ENCODE measurements at places on chromosomes 3 and 15. TPM values are rescaled to one million over a fixed set of nuclear protein-coding genes. Genes with fewer than 3 reads are reported as not detected.

Gene NDN
- 48.1 TPM for polyA plus RNA-seq

DNA sequence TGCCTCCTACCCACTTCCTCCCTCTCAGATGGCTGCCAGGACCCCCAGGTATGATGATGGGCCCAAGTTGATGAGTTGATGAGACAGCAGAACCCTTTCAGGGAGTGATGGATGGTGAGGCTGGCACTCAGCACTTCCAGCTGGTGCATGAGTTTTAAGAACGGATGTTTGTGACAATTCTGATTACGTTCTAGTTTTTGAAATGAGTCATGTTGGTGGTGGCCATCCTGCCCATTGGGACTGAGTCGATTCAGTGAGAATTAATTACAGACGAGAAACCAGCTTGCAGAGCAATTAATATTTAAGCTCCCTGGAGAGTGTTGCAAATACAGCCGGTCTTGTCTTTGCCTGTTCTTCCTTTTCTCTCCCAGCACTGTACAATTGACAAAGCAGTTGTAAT is 56.9 kb upstream of the NR2C2 start:
- H3K4me3 ChIP-seq = no peak overlapping the region
- no peaks in the 10 kb centered on the region for H3K4me1 ChIP-seq
- H3K36me3 ChIP-seq = no peaks in the 10 kb centered on the region
- H3K27me3 ChIP-seq = no peaks in the 10 kb centered on the region

- DNase-seq = no peak
- peaks cover 11% of the 10 kb centered on the region for H3K4me1 ChIP-seq
- H3K36me3 ChIP-seq = no peaks in the 10 kb centered on the region
- no peaks in the 10 kb centered on the region for H3K27me3 ChIP-seq
Observed at GRCh38 chr3:120457827-120458226, 7.0 kb upstream of the FSTL1 start.

GRCh38 chr3:123586968-123587367 is 2.1 kb upstream of the HACD2 start:
- peaks cover 23% of the 10 kb centered on the region for H3K4me1 ChIP-seq
- H3K27ac ChIP-seq = no peak overlapping the region
- DNase-seq = peak; percentile 8
- peaks cover 27% of the 10 kb centered on the region for H3K36me3 ChIP-seq
- peak overlapping the region; percentile 87 for H3K4me3 ChIP-seq

DNA sequence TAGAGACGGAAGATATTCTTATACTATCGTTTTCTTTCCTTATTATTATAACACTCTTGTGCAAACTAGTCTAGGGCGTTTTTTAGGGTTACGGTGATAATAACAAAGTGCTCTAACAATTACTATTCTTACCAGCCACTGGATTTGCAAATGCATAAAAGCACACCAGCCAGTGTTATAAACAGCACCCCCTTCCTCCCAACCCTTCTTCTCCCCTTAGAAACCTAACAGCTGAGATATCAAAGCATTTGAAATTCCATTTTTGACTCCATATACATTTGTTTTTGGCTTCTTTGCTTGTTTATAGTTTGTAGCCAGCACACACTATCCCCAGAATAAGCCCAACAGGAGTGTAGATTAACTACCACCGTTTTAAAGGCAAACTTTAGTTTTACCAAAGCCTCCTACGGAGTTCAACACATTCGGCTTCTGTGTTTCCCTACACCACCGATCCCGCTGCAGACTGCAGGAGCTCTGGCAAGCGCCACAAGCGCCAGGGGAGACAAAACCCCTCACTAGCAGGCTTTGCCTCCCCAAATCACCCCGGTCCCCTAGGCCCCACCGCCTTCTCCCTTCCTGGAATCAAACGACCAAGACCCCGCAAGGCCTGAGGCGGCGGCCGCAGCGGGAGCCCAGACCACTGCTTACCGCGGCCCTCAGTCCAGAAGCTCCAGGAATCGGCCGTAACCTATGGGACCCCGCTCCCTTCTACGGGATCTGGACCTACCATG is 461 bp downstream of the COPB2 start:
- no peaks in the 10 kb centered on the region for H3K27me3 ChIP-seq
- H3K4me1 ChIP-seq = peaks cover 3% of the 10 kb centered on the region
- no peaks in the 10 kb centered on the region for H3K36me3 ChIP-seq

All from GM23338 (cell line).